OCI-LY7 (cell line): ENCODE measurements at places on chromosomes 13 and 19.

DNA sequence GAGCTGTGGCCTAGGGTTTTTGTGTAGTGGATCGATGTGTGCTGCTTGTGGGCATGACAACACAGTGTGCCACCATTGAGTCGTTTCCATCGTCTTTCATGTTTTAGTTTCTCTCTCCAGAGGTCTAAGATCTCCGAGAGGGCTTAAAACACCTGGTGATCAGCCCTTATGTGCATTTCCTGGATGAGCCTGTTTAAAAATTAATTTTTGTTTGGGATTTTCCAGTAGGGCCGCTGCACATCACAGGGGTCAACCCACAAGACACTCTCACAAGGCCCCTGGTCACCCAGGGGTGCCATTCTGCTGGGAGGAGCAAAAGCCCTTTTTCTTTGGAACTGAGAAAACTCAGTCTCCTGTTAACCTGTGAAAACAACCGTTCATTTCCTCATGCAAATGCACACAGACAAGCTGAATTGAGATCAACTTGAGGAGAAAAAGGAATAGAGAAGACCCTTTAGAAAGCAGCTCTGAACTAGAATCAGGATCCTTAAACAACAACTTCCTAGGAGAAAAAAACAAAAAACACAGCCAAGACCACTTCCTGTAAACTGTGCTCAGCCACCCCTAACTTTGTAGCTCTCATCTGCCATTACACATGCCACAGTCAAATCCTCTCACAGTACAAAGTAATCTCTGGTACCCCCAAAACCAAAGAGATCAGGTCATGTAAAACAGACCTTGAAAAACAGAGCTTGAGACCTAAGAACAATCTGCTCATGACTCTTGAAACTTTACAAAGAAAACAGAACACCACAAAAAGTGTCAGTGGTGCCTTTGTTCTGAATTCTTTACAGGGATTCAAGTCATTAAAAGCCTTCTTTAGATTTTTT lies 8.3 kb upstream of the MTRF1 start:
- peak; percentile 22 for DNase-seq

- DNase-seq: no peak
These were observed 284.3 kb downstream of the FOXO1 start for GRCh38 chr13:40381935-40382764.

GRCh38 chr19:2047076-2047448 lies 4.0 kb downstream of the MKNK2 start:
- no peak for DNase-seq

- no peak for DNase-seq
These were observed 5.9 kb upstream of the GDF15 start for GRCh38 chr19:18379803-18380747.

DNA sequence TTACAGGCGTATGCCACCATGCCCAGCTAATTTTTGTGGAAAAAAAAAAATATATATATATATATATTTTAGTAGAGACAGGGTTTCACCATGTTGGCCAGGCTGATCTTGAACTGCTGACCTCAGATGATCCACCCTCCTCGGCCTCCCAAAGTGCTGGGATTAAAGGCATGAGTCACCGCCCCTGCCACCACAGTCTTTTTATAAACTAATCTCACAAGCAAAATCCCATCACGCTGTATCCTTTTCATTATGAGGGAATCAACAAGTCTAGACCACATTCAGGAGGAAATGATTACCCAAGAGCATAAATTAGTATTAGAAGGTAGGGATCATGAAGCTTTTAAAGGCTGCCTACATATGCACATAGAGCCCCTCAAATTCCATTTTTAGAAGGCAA lies 210.6 kb upstream of the NBEA start:
- DNase-seq: no peak

- peak; percentile 54 for DNase-seq
These were observed 8.1 kb downstream of the ATG4D start for GRCh38 chr19:10551698-10552301.

- no peak for DNase-seq
These were observed 1.8 kb downstream of the F2RL3 start for GRCh38 chr19:16890461-16891184.

GRCh38 chr19:35712567-35713505 lies 5.0 kb upstream of the KMT2B start:
- DNase-seq: no peak

- DNase-seq: peak; percentile 78
These were observed 874 bp downstream of the TRIM28 start for GRCh38 chr19:58544591-58545285.

- no peak for DNase-seq
These were observed 435.6 kb upstream of the SLITRK5 start for GRCh38 chr13:87235621-87236020.

- no peak for DNase-seq
These were observed 439.4 kb upstream of the KLF12 start for GRCh38 chr13:74573654-74574053.

- DNase-seq: no peak
These were observed 39.2 kb downstream of the KCNC3 start for GRCh38 chr19:50290011-50290410.

DNA sequence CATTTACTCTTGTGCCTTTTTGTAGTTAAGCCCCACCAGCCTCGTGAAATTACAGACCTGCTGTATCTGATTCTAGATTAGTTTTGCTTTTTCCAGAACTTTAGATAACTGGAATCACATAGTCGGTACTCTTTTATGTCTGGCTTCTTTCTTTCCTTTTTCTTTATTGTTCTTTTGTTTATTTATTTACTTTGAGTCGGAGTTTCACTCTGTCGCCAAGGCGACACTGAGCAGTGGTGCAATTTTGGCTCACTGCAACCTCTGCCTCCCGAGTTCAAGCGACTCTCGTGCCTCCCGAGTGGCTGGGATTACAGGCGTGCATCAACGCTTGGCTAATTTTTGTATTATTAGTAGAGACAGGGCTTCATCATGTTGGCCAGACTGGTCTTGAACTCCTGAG lies 6.0 kb upstream of the NCCRP1 start:
- no peak for DNase-seq

DNA sequence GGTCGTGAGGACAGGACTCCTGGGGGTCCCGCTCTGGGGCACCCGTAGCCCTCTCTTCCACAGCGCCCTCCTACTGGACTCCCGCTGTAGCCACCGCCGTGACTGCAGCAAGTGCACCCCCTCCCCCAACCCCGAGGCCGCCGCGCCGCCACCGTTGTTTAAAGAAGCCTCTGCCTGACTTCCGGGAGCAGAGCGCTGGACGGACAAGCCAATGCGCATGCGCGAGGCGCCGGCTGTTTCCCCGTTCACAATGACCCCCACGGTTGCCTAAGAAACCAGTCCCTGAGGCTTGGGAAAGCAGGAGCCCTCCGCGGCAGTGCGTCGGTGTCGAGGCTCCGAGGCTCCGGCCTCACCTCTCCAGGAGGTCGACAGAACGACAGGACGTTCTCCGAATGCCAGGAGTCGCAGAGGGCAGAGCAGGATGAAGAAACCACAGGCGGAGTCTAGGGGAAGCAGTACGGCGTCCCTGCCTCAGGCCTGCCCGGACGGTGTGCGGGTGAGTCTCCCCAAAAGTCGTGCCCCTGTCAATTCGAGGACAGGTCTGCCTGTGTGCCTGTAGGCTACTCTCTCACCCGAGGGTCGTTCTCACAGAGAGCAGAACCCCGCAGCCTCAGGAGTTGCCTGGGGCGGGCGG lies 70.5 kb upstream of the ZNF420 start:
- no peak for DNase-seq

GRCh38 chr19:46896076-46896794 lies 35.4 kb downstream of the ARHGAP35 start:
- peak; percentile 85 for DNase-seq
